Common myeloid progenitor, CD34-positive (primary cell): ENCODE measurements at places on chromosomes 13 and 19.

GRCh38 chr19:56269348-56269747 lies 3.2 kb upstream of the EDDM13 start:
- no peaks in the 10 kb centered on the region for H3K4me1 ChIP-seq
- DNase-seq, result no peak

- H3K27ac ChIP-seq, result no peak overlapping the region
- DNase-seq, result no peak
- H3K4me1 ChIP-seq, result no peaks in the 10 kb centered on the region
- H3K4me3 ChIP-seq, result no peak overlapping the region
These were observed 141.0 kb upstream of the TMTC4 start for GRCh38 chr13:100815476-100816046.

DNA sequence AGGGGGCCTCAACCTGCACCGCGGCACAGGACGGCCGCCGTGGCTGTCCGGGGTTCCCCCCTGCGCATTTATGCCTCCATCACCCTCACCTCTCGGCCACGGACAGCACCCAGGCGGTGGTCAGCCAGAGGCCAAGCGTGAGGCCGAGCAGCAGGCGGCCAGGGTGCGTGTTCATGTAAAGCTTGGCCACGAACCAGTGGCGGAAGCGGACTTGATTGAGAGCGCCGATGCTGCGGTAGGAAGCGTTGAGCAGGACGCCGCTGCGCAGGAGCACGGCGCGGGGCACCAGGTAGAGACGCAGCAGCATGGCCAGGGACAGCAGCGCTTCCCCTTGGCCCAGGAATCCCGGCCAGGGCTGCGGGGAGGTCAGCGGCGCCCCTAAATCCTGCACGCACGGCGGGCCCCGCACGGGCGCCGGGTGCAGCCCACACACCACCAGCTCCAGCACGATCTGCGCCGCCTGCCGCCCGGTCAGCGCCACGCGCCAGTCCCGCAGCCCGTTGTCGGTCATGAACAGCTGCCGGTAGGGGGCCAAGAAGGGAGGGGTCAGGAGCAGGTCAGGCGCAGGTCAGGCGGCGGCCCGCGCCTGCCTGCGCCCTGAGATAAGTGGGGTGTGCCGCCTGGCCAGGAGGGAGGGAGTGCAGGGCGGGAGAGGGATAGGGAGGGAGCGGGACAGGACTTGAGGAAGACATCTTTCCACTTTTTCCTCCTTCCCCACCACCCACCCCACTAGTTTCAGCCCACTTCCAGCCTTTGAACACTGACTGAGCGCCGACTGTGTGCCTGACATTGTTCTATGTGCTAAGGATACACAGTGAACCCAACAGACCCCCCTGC lies 6.5 kb downstream of the KCNN4 start:
- peak overlapping the region; percentile 4 for H3K4me3 ChIP-seq
- no peaks in the 10 kb centered on the region for H3K27me3 ChIP-seq
- peaks cover 57% of the 10 kb centered on the region for H3K4me1 ChIP-seq
- DNase-seq, result peak; percentile 87

GRCh38 chr13:39350461-39350881 lies 252.5 kb downstream of the LHFPL6 start:
- no peaks in the 10 kb centered on the region for H3K36me3 ChIP-seq
- no peak overlapping the region for H3K4me3 ChIP-seq
- no peaks in the 10 kb centered on the region for H3K27me3 ChIP-seq
- H3K4me1 ChIP-seq, result no peaks in the 10 kb centered on the region
- DNase-seq, result no peak
- H3K27ac ChIP-seq, result no peak overlapping the region

DNA sequence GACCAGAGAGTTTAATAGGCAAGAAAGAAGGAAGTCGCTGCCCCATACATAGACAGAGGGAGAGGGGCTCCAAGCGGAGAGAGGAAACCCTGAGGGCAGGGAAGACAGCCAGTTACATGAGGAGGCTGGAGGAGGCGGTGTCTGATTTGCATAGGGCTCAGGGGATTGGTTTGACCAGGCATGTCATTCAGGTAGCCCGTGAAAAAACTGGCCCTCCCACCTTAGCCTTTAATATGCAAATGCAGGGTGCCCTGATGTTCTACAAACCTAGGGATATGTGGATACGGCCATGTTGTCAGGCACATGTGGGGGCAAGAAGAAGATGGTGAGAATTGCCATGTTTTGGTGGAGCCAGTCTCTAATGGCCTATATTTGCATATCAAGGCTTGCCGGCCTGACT lies 1461.6 kb downstream of the PCDH9 start:
- no peak for DNase-seq
- H3K4me1 ChIP-seq, result no peaks in the 10 kb centered on the region
- H3K36me3 ChIP-seq, result no peaks in the 10 kb centered on the region
- H3K27me3 ChIP-seq, result no peaks in the 10 kb centered on the region
- H3K4me3 ChIP-seq, result no peak overlapping the region
